ENCODE measurements at places on chromosomes 5 and 9. TPM values are rescaled to one million over a fixed set of nuclear protein-coding genes. Genes with fewer than 3 reads are reported as not detected.

DNA sequence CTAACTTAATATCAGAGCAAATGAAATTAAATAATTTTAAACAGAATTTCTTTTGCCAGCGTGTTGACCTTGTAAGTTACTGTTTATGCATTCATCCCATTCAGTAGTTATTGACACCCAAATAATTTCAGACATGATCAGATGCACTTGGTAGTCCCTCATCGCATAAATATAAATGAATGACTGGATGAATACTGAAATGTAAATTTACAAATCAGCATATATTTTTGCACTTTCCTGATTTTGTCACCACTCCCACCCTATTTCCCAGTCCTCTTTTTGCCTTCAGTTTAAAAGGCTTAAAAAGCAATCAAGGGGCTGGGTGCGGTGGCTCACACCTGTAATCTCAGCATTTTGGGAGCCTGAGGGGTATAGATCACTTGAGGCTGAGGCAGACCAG is 17.1 kb upstream of the LIFR start:
- H3K4me1 ChIP-seq: no peaks in the 10 kb centered on the region
- no peak for DNase-seq
- H3K27ac ChIP-seq: no peak overlapping the region
- H3K36me3 ChIP-seq: no peaks in the 10 kb centered on the region

GRCh38 chr9:108743901-108744371 is 111.8 kb downstream of the ACTL7B start:
- no peak overlapping the region for H3K4me3 ChIP-seq
- peak overlapping the region; percentile 42 for H3K27ac ChIP-seq
- peaks cover 19% of the 10 kb centered on the region for H3K4me1 ChIP-seq
- peak; percentile 86 for DNase-seq
- H3K36me3 ChIP-seq: peaks cover 2% of the 10 kb centered on the region

ANKRD18B gene
- 13.8 TPM for total RNA-seq

PDLIM4 gene
- 47.8 TPM for total RNA-seq

Measured in osteocyte (in vitro differentiated cells).